ENCODE measurements at places on chromosomes 7 and 10.

GRCh38 chr10:71622154-71622526 is 97.4 kb downstream of the C10orf105 start:
- ATAC-seq = peak; percentile 48

DNA sequence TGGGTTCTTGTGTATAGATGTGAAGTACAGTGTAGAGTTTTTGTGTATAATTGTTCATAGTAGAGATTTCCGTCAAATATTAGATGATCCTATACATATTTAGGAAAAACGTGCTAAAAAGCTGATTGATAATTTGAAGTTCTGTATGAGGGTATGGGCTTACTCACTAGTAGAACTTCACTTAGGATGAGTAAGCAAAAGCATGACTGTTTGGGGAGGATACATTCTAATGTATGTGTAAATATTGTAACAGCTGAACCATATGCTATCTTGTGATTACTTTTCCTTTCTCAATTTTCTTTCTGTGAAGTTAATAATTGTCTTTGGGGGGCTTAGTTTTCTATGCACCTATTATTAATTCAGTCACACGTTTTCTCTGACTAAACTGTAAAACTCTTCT is 53.2 kb upstream of the PDK4 start:
- ATAC-seq = no peak

GRCh38 chr7:25779002-25779546 is 372.9 kb upstream of the NFE2L3 start:
- ATAC-seq = no peak

DNA sequence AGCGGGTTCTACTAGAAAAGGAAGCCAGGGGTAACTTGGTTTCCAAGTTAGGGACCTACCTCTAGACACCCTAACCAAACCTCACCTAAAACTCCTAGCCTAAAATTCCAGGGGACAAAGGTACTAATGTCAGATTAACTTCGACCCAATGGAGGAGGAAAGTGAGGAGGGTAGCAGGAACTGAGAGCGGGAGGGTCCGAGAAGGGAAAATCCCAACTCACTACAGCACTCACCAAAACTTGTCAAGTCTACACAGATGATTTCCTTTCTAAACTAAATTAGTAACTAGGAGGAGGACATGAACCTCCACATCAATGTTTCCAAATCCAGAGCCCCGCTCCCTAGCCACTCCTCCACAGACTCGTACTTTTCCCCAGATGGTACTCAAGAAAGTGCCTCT is 22.6 kb downstream of the CHCHD3 start:
- ATAC-seq = no peak

DNA sequence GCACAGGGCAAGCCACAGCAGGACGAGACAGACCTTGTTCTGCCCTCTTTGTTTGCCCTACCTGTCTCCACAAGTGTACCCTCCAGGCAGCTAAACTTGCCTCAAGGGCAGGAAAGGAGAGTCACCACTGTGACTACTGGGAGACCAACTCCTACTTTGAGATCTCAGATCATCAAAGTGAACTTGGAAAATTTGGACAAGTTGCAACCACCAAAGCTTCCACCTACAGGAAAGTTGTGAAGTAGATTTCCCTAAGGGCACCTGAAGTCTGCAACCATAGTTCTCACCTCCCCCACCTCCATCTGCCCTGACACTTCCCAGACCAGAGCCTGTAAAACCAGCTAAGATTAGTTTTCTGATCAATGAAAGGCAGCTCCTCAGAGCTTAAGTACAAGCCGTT is 2.5 kb upstream of the WDR91 start:
- no peak for ATAC-seq

DNA sequence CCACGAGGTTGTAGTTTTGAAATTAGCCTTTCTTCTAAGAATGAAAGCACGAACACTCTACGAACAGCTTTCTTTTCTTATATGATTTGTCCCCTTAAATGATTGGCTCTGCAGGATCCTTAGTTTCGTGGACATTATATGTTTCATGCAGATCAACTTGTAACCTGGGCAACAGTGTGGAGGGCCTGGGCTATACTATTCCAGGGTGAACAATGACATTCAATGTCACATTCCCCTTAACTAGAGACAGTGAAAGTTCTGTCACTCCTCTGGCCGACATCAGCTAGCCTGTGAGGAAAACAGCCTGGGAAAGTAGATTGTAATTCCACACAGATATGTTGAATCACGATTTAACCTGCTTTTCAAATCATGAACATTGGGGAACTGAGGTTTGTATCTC is 23.4 kb downstream of the TAS2R16 start:
- no peak for ATAC-seq
